ENCODE measurements at places on chromosomes 16 and 17. TPM values are rescaled to one million over a fixed set of nuclear protein-coding genes. Genes with fewer than 3 reads are reported as not detected.
A peak's percentile ranks its signal among the peaks of the same experiment; 100 is the strongest.

DNA sequence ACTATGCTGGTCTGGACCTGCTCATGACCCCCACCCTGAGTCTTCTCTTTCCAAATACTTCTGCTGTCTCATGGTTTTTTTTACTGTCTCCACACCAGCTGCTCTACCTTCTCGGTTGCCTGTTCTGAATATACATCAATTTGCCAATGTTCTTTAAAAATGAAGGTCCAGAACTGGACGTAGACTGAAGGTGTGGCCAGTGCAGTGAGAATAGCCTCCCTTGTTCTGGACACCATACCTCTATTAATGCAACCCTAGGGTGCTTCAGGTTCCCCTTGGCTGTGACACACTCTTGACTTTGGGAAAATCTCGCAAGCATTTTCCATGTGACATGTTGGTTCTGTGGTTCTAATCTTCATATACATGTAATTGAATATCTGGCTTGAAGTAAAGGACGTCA, 15.3 kb upstream of the IL21R start:
- no peak for DNase-seq

DNA sequence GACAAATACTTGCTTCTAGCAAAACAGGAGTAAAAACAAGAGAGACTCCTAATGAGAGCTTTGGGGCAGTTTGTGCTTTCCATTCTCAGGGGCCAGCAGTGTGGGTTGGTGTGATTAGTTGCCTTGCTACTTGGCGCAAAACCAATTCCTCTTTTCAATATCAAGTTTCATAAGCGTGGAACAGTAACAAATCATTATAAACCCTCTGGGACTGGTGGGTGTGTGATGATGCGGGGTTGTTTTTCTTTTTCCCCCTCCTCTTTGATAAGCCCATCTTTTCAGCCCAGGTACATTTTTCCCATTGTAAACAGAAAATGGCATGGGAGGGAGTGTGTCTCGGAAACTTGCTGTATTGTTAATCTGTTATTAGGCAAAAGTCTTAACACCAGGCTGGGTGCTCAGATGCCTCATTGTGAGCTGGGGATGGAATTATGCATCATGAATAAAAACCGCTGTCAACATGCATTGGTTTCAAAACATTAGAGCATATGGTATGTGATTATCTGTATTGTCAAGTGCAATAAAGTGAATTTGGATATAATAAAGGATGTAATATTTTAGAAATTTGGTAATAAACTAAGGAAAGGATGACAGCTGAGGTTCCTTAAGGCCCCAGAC, 166.4 kb downstream of the CCDC182 start:
- DNase-seq, result no peak

DNA sequence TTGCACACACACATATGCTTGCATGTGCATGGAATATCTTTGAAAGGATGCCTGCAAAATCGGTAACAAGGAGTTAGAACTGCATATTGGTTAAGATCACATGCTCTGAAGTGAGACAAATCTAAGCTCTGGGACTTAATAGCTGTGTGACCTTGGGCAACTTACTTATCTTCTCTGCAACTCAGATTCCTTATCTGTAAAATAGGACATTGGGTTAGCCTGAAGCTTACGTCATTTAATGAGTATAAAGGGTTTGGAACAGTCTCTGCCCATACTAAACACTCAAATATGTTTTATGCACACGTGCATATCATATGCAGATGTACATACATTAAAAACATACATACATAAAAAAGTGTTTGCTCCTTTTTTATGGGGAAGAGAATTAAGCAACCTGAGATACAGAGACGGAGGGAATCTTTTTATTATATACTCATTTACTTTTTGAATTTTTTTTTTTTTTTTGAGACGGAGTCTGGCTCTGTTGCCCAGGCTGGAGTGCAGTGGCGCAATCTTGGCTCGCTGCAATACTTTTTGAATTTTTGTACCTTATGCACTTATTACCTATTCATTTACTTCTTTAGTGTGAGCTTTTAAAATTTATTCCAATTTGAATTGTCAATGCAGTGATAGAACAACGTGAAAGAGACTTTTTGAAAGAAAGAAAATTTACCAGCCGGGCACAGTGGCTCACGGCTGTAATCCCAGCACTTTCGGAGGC, 206.2 kb downstream of the CCDC182 start:
- DNase-seq, result no peak

DNA sequence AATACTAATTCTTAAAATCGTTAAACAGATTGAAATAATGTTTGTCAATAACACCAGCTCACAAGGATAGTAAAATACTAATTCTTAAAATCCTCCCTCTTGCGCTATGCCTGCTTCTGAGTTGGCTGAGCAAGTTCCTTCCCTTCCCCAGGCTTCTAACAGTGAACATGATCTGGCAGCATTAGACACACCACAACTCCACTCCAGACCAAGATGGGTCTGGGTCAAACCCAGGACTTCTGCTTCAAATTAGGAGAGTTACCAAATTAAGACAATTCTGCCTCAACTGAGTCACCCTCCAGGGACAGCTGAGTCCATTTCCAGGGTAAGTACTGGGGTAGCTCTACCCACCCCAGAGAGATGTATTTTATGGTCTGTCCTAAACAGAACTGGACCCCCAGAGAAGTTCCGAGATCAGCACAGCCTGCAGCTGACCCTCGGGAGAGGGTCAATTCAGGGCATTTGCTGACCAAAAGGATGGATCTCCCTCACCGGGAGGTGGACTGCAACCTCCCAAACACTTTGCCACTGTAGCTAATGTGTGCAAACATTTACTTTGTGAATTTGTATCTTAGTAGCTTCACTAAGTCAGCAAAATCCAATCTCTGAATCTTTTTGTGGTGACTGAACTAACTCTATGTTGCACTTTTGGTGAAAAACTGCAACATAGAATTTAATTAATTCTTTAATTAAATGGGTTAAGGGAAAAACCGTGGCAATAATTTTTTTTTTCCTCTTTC, 48.8 kb downstream of the ADCY9 start:
- no peak for DNase-seq

Gene PRDM7
- polyA plus RNA-seq, result not detected

DNA sequence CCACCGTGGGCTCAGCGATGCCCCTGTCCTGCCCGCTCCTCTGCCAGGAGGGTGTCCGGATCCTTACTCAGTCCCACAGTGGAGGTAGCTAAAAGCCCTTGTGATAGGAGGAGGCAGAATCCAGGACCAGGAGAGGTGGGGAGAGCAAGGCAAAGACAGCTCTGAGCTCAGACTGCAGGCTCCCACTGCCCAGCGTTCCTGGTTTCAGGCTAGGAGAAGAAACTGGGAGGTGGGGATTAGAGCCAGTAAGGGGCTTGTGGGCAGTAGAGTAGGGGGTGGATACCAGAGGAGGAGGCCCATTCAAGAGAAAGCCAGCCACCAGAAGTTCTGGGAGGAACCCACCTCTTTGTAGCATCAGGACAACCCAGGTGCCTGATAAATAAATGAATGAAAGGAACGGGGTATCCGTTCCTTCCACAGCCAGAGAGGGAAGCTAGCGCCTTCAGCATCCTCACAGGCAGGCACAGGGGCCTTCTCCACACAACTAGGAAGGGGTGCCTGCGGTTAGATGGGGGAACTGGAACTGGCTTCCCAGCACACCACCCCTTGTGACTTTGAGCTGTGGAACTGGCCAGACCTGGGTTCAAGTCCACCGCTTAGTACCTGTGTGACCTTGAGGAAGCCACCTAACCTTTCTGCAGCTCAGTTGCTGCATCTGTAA, 2.3 kb downstream of the IL21R start:
- no peak for DNase-seq

GRCh38 chr16:14148569-14148968, 77.5 kb downstream of the MRTFB start:
- DNase-seq, result peak; percentile 49

Gene MYO15A
- 0.07 TPM for polyA plus RNA-seq

Gene CD300LG
- polyA plus RNA-seq, result not detected

Gene TLCD1
- 43.9 TPM for polyA plus RNA-seq

GRCh38 chr17:40846515-40847144, 20.4 kb downstream of the KRT12 start:
- DNase-seq, result no peak

DNA sequence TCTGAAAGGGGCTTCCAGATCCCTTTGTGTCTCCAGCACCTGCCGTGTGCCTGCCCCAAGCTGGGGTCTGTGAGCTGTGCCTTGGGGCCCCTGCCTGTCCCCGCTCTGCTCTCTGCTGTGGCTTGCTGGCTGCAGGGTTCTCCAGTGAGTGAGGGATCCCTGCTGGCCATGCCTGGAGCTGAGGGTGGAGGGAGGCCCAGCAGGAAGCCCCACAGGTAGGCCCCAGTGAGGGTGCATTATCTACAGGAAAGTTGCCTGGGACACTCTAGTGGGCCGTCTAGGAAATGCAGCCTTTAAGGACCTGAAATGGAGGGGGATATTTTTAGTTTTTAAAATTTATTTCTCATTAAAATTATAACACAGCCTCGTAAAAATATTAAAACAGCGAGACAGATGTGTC, 50.9 kb downstream of the JPH3 start:
- DNase-seq, result peak; percentile 33

- DNase-seq, result peak; percentile 82
These were observed 39.5 kb downstream of the VMP1 start for GRCh38 chr17:59746849-59747445.

- DNase-seq, result no peak
These were observed at the start of gene MMP25 for GRCh38 chr16:3045758-3046640. Gene MMP25 (plus strand): TSS chr16:3046561. CDS start chr16:3046918, 357 bp downstream.

GRCh38 chr17:71460943-71461342, 659.9 kb upstream of the SOX9 start:
- no peak for DNase-seq

DNA sequence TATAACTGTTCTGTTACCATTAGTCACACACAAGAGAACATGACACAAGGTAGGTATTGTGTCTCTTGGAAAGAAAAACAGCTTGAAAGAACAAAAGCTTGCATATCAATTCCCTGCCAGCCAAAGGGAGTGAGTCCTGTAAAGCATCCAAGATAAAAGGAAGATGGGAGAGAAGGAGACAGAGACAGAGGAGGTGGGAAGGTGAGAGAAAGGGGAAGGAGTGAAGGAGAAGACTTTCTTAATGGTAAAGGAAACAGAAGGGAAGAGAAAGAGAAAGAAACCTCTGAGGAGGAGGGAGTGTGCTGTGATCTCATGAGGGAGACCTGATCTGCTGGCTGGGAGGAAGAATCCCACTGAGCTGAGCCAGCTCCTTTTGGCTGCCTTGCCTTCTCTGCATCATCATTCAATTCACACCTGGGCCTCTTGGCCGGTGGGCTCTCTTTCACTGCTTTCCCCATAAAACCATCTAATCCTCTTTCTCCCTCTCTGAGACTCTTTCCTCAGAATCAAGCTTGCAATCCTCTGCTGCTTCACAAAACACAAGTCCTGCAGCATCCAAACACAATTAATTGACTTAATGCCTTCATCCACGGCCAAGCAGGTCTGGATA, 271.6 kb downstream of the ABCC12 start:
- DNase-seq, result no peak

DNA sequence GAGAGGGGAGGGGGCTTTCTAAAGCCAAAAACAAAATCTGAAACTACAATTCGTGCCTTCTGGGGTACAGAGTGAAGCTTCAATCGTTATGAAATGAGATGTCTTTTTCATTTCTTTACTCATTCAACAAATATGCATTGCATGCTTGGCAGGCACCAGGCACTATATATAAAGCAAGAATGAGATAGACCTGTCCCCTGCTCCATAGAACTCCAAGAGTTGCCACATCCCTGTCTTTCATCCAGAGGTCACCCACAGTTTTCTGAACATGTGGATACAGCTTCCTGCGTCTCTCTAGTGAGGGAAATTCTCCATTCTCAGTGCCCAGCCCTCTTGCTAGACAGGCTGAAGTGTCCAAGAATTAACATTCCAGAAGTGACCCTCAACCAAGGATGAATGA, 343.2 kb upstream of the MAF start:
- no peak for DNase-seq

Gene HSF4
- polyA plus RNA-seq, result 22.0 TPM

- DNase-seq, result no peak
These were observed 255.8 kb downstream of the SEC14L1 start for GRCh38 chr17:77396610-77397009.

DNA sequence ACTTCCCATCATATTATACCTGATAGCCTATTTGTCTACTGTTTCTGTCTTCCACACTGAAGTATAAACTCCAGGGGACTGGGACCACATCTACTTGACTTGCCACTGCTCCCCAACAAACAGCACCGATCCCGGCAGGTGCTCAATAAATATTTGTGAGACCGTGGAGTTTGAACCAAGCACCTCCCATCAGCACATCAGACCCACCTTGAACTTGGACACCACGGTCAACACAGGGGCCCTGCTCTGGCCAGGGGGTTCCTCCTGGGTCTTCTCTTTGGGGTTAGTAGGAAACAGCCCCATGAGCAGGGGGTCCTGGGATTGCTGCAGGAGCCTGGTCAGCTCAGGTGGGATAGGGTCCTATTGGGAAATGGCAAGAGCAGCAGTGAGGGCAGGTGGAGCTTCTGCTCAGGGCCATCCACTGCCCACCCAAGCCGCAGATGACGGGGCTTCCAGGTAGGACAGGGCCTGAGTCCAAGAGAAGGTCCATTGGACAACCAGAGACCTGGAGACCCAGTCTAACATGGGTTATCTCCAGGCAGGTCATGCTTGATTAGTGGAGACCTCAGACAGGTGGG, 19.9 kb downstream of the ZNHIT3 start:
- DNase-seq, result no peak

Data from A549 (cell line).